Frontal cortex (tissue), 4 donors: ENCODE measurements at places on chromosomes 4 and X. TPM values are rescaled to one million over a fixed set of nuclear protein-coding genes. Genes with fewer than 3 reads are reported as not detected.

CENPVL3 gene
- total RNA-seq, result 2.4 TPM

HPRT1 gene
- total RNA-seq, result 21.6 TPM

LRRC66 gene
- 0.41 TPM for total RNA-seq

TCEAL7 gene
- 107 TPM for total RNA-seq

NDNF gene
- total RNA-seq, result 4.1 TPM

CDS1 gene
- 8.6 TPM for total RNA-seq

BTK gene
- total RNA-seq, result 0.41 TPM

DRD5 gene
- total RNA-seq, result 2.0 TPM

TXK gene
- total RNA-seq, result 0.41 TPM

ACSL4 gene
- total RNA-seq, result 205 TPM

LANCL3 gene
- total RNA-seq, result 1.2 TPM

FRMPD3 gene
- total RNA-seq, result 1.6 TPM

CLDN22 gene
- total RNA-seq, result not detected

GRID2 gene
- total RNA-seq, result 33.8 TPM

VSIG4 gene
- total RNA-seq, result 15.1 TPM

ADGRG4 gene
- total RNA-seq, result not detected

SOWAHB gene
- total RNA-seq, result 2.9 TPM

LUZP4 gene
- not detected for total RNA-seq

CXCL5 gene
- total RNA-seq, result not detected

EREG gene
- total RNA-seq, result not detected

TCEAL2 gene
- 33.4 TPM for total RNA-seq

FAM149A gene
- total RNA-seq, result 31.0 TPM

SPANXC gene
- not detected for total RNA-seq

NKRF gene
- 15.1 TPM for total RNA-seq

MAGEC2 gene
- not detected for total RNA-seq

GAGE2A gene
- not detected for total RNA-seq

SMPX gene
- total RNA-seq, result not detected

ARHGAP36 gene
- 0.41 TPM for total RNA-seq

SPINK2 gene
- not detected for total RNA-seq

ZCCHC4 gene
- 11.4 TPM for total RNA-seq

IQCM gene
- total RNA-seq, result not detected

PIN4 gene
- 16.3 TPM for total RNA-seq

UGT8 gene
- 4.5 TPM for total RNA-seq

PPEF1 gene
- total RNA-seq, result 16.3 TPM

ADH1B gene
- not detected for total RNA-seq

ZNF630 gene
- total RNA-seq, result 8.6 TPM

ADAMTS3 gene
- total RNA-seq, result 20.4 TPM

HTR2C gene
- 11.0 TPM for total RNA-seq

MAGEB2 gene
- not detected for total RNA-seq

NPNT gene
- 60.3 TPM for total RNA-seq

SEC24D gene
- total RNA-seq, result 8.2 TPM

ADRA2C gene
- total RNA-seq, result 3.7 TPM

BEX2 gene
- 110 TPM for total RNA-seq

PHEX gene
- 2.0 TPM for total RNA-seq

RNF128 gene
- total RNA-seq, result 1.6 TPM

P2RY10 gene
- total RNA-seq, result 1.2 TPM
